ENCODE measurements at places on chromosomes 12 and 14.

DNA sequence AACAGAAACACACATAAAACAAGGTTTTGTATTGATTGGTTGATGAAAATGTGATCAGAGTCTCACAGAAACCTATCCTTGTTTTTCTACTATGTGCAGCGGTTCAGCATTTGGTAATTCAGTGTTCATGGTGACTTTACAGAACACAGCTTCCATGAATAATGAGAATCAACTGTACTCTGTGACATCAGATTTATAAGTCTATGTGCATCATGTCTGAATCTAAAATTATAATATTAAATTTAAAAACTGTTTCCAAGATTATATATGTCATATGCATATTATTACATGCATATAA lies 104.3 kb downstream of the SLC16A7 start:
- no peak for DNase-seq

GRCh38 chr14:79496701-79497100 lies 714.6 kb downstream of the DIO2 start:
- DNase-seq: no peak

- no peak for DNase-seq
Observed at GRCh38 chr12:123683964-123684363, 13.1 kb downstream of the TCTN2 start.

- no peak for DNase-seq
Observed at GRCh38 chr14:74871819-74872218, 4.1 kb downstream of the PROX2 start.

- DNase-seq: no peak
Observed at GRCh38 chr12:86735072-86735471, 478.9 kb upstream of the MGAT4C start.

GRCh38 chr14:95877633-95878032 lies 1.0 kb downstream of the TUNAR start:
- no peak for DNase-seq

DNA sequence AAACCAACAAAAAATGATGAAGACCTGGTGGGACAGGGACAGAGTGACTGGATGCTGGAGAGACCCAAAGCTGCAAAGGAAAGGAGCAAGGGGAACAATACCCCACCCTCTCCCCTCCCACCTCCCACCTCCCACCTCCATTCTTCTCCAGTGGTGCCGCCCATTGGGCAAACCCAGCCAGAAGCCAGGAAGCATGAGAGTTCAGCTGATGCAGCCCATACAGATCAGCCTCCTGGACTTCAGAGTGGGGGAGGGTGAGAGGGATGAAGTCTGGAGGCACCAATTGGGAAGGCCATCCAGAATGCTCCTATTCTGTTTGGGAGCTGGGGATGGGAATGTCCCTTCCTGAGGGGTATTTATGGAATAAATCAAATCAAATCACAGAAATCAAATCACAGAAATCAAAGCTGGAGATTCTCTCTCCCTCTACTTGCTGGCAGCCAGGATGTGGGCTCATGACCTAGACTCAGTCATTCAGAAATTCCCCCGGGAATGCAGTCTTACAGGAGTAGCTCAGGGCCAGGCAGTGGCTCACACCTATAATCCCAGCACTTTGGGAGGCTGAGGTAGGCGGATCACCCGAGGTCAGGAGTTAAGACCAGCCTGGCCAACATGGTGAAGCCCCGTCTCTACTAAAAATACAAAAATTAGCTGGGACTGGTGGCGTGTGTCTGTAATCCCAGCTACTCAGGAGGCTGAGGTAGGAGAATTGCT lies 31.1 kb downstream of the IRF2BPL start:
- DNase-seq: no peak

DNA sequence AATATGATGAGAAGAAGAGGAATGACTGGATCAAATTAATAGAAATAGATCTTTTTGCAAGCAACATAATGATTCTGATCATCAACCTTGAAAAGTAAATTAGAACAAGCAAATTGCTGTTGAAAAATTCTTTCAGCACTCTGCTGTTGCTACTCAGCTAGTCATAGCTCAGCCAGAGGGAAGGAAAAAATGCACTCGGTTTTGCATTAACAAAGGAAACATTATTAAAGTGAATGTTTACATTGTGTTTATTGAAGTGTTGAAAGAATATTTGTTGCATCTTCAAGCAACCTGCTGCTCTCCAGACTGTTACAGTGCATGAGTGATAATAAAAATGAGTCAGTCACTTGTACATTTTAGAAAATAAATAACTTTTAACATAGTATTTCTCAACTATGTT lies 26.5 kb downstream of the AP5M1 start:
- DNase-seq: no peak

GRCh38 chr14:68405961-68406360 lies 386.9 kb downstream of the ZFP36L1 start:
- DNase-seq: no peak

- DNase-seq: no peak
Observed at GRCh38 chr14:89479802-89480201, 62.8 kb upstream of the FOXN3 start.

GRCh38 chr14:47471075-47471474 lies 204.3 kb downstream of the MDGA2 start:
- DNase-seq: no peak

DNA sequence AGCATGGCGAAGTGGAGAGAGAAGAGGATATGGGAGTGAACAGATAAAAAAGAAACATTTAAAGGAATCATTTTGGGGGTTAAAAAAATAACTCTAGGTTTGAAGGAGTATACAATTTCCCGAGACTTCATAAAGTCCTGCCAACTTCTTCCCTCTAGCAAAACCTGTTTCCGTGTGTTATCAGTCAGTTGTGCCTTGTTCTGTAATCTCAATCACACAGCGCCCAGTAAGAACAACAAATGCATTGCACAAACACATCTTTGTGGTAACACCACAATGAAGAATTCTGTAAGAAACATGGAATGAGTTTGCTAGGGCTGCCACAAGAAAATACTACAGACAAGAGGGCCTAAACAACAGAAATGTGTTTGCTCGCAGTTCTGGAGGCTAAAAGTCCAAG lies 144.7 kb upstream of the FUT8 start:
- no peak for DNase-seq

DNA sequence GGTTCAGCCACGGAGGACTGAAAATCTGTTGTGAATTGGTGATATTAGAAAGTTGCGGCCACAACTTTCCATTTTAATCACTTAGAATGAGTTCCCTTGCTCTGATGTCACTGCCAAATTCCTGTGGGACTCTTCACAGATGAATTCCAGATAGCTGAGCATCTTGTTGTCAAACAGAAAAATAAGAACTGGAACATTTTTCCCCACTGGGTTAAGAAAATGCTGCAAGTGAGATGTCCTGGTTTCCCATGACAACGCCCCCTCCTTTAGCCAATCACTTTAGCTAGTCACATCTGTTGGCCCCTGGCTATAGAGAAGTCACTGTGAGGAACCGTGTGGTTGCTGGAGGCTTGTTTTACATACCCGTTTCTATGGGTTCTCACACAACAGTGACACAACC lies 135.9 kb downstream of the KTN1 start:
- DNase-seq: no peak

GRCh38 chr12:72178871-72179270 lies 93.3 kb upstream of the TRHDE start:
- DNase-seq: no peak

GRCh38 chr14:64673748-64674147 lies 30.5 kb upstream of the PLEKHG3 start:
- DNase-seq: no peak
